ENCODE measurements at places on chromosomes 16 and 17.

GRCh38 chr16:68715471-68715870, 21.6 kb upstream of the CDH1 start:
- DNase-seq: no peak

GRCh38 chr16:67805718-67806427, 487 bp downstream of the RANBP10 start:
- no peak for DNase-seq

- no peak for DNase-seq
These were observed 45.1 kb downstream of the FZD2 start for GRCh38 chr17:44602390-44602789.

DNA sequence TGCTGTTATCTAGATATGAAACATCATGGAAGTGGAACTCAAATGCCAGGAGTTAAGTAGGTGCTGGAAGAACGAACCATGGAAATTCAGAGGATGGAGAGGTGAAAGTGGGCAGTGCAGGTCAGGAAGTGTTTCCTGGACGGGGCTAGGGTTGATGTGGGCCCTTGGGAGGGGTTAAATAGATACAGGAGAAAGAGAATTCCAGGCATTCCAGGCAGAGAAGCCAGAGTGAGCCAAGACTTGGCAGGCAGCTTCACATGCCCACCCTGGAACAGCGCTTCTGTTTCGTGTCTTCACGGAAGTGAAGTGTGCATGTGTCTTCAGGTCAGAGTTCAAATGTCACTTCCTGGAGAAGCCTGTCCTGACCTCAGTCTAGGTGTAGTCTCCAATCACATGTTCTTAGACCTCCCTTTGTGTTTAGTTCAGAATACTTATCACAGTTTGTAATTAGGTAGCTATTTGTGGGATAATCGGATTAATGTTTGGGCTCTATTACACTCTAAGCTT, 41.3 kb downstream of the GP2 start:
- DNase-seq: no peak

DNA sequence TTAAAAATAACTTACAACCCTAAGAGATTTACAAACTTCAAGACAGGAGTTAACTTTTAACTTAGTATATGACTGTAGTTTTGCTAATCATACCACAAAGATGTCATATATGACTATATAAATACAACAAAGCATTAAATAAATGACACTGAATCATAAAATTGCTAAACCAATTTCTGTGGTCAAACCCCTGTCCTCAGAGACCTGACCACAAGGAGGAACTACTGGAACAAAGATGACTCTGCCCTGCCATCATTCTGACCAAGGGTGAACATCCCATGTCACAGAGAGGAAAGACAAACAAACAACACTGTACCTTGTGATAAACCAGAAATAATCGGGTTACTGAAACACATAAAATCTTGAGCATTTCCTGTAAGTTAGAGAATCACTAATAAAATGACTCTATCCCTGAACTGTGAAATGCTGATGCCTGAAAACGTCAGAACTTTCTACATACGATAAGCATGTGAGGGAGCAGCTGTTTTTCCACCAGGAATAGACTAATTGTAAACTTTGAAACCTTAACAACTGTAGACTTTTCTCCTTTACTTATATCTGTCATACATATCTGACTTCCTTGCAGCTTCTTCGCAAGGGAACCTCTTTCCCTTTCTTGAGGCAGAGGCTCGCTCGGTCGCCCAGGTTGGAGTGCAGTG, 47.9 kb downstream of the WDR59 start:
- DNase-seq: no peak

DNA sequence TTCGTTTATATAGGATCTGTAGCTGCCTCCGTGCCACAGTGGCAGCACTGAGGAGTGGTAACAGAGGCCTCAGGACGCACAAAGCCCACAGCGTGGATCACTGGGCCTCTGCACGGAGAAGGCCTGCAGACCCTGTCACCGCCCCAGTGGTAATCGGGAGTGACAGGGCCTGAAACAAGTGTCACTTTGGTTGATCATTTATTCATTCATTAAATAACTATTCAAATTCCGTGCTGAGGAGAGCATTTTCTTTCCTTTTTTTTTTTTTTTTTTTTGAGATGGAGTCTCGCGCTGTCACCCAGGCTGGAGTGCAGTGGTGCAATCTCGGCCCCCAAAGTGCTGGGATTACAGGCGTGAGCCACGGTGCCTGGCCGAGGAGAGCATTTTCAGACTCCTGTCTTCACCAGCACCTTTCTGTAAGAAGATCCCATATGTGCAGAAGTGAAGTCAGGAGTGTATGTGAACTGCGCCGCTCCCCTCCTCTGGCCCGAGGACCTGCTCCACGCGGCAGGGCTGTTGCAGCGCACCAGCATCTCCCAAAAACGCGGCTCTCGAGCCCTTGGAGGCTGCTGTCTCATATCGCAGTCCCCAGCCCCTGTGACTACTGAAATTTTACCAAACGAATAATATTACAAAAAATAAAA, 44.9 kb upstream of the TRAP1 start:
- no peak for DNase-seq

DNA sequence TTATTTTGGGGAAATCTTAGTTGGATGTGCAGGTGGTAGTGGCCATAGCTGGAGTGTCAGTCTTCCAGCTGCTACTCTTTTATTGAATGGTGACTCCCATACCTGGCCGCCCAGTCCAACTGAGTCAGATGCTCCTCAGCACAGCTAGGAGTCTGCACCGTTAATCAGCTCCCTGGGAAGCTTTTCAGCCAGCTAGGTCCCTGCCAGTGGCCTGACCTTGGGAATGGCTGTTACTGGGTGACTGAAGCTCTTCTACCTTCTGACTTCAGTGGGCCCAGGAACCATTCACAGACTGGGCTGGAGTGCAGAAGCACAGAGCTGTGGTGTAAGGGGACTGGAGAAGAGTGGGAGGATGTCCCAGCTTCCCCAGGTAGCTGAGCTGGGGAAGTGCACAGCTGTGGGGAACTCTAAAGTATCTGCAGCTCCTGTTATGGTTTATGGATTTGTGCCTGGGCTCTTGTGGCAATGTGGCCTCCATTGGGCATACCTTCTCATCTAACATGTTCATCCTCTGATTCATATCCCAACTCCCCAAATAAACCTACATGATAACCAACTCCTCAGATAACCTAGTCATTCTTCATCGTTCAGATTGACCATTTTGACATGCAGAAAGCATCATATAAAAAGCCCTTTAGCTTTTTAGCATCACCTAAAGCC, 14.0 kb downstream of the ALKBH5 start:
- DNase-seq: no peak

DNA sequence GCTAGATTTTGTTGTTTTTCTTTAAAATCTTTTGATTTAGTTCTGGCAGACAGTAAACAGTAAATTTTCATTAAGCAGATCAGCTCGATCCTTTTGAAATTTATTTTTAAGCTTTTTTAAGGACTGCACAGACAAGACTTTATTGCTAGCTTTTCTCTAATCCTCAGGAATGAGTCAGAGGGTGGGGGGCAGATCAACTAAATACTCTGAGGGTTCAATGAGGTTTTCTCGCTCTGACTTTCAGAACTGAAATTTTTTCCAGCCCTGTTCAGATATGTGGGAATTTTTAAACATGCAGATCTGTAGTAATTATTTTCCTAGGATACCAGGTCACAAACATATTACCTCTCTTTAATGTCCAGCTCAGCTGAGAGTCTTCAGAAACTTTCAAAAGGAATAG, 977.2 kb downstream of the CDH11 start:
- DNase-seq: no peak

DNA sequence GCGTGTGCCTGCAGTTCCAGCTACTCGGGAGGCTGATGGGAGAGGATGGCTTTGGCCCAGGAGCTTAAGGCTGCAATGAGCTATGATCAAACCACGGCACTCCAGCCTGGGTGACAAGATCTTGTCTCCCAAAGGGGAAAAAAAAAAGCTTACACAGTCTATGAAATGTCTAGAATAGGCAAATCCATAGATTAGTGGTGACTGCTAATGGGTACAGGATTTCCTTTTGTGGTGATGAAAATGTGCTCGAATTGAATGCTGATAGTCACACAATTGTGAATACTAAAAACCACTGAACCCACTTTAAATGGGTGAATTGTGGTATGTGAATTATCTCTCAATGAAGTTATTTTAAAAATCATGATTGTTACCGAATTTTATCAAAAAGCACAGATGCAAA, 14.9 kb downstream of the USP7 start:
- DNase-seq: no peak

- DNase-seq: no peak
These were observed 615 bp downstream of the PRPSAP1 start for GRCh38 chr17:76353004-76353598.

DNA sequence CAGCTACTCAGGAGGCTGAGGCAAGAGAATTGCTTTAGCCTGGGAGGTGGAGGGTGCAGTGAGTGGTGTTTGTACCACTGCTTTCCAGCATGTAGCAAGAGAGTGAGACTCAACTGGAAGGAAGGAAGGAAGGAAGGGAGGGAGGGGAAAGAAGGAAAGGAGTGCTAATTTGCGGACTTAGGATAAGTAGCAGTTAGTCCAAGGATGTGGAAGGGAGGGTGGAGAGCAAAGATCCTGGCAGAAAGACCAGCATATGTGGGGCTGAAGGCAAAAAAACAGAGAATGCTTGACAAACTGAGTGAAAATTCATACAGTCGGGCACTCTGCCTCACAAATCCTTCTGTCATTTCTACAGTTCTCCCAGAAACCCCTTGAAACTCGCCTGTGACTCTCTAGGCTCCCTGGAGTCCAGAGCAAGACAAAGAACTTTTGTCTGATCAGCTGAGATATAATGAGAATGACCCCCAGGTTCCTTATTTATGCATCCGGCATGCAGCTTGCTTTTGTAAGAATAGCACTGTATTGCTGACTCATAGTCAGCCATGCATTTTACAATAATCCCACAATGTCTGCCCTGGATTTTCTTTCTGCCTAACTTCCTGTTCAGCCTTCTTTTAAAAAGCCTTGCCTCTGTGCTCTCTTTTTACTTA, 31.5 kb downstream of the CDK5RAP3 start:
- DNase-seq: no peak

GRCh38 chr17:82444284-82444893, 6.2 kb downstream of the CYBC1 start:
- no peak for DNase-seq

DNA sequence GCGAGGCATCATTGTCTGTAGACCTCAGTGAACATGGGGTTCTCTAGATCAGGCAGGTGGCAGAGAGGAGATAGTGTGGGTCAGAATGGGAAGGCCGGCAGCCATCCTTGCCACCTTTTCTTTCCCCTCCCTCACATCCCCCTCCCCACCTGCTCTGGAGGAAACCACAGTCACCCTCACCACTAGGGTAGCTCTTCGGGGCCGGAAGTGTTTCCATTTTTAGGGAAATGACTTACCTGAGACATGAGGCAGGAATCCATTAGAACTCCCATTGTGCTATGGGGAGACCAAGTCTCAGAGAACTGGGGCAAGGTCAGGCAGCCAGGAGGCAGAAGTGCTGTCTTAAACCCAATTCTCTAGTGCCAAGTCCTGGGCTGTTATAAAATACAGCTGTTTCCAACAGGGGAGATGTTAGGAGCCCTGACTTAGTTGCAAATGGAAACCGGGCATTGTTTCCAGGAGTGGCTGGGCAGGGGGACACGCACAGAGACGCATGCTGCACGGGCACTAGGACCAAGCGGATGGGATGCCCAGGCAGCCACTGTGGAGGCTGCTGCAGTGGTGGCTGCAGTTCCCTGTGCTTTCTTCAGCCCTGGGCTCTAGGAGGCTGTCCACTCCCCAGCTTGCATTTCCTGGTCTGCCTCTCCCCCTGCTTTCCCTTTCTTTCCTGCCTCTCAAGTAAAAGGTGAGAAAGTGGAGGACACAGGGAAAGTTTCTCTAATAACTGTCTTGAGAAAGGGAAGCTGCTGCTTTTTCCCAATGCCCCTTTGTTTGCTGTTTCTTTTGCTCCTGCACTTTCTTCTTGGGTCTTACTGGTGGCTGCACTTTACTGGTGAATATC, 2.8 kb downstream of the HAS3 start:
- no peak for DNase-seq

GRCh38 chr17:71188811-71189492, 931.9 kb upstream of the SOX9 start:
- no peak for DNase-seq

- DNase-seq: no peak
These were observed 16.3 kb downstream of the NACA2 start for GRCh38 chr17:61574542-61575351.

DNA sequence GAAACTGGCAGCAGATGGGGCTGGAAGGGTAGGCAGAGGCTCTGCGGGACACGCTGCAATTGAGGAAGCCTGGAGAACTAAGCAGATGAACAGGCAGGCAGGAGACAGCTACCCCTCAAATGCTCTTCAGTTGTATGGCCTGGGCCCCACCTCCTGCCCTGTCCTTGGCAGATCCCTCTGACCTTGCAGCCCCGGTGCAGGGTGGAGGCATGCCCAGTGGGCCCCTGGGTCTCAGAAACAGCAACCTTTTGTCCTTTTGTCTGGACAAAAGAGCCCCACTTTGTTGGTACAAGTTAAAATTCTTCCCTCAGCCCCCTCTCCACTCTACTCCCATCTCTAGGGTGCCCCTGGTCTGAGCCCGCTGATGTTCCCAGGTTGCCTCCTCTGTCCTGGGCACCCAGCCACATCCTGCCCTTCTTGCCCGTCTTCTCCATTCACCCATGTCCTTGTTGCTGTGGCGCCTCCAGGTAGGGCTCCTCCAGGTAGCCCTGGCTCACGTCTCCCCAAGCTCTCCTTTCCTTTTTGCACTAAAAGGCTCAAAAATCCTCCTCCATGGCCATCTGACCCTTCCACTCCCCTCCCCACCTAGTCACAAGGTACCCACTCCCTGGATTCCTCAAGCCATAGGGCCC, 136.8 kb downstream of the CLEC16A start:
- DNase-seq: no peak

DNA sequence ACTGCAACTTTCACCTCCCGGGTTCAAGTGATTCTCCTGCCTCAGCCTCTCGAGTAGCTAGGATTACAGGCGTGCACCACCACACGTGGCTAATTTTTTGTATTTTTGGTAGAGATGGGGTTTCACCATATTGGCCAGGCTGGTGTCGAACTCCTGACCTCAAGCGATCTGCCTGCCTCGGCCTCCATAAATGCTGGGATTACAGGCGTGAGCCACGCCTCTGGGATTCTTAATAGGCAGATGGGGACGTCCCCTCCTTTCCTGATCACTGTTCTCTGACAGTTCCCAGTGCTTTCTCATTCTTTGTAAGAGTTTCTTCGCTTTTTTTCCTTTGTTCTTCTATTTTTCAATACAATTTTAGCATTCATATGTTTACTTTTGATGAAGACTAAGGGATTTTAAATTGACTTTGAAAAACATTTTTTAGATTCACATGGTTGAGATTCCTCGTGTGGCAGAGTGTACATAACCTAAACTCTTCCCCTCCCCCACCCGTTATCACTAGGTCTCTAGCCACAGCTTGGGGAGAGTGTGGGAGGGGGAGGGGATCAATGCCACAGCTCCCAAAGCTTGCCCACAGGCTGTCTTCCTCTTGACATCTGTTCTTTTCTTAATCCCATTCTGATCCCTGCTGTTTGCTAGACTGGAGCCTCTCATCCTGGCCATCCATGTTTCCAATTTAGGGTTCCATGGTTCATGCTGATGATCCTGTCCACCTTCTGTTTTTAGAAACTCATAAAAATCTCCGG, 11.0 kb downstream of the ADORA2B start:
- DNase-seq: no peak

- DNase-seq: no peak
These were observed 7.3 kb downstream of the CX3CL1 start for GRCh38 chr16:57379579-57379978.

GRCh38 chr17:68346448-68346847, 55.2 kb downstream of the ARSG start:
- DNase-seq: no peak
